Activated naive CD4-positive, alpha-beta T cell treated with anti-CD3 and anti-CD28 coated beads for 36 hours (primary cell): ENCODE measurements at places on chromosomes 12 and 14. TPM values are rescaled to one million over a fixed set of nuclear protein-coding genes. Genes with fewer than 3 reads are reported as not detected.

GRCh38 chr12:95882873-95883272 is 24.1 kb downstream of the SNRPF start:
- DNase-seq: no peak

The NYNRIN gene
- total RNA-seq: 0.02 TPM

The NRL gene
- 1.9 TPM for total RNA-seq

GRCh38 chr14:74364271-74364880 is 16.1 kb downstream of the VRTN start:
- DNase-seq: no peak

GRCh38 chr14:27371868-27372267 is 774.0 kb upstream of the NOVA1 start:
- no peak for DNase-seq

DNA sequence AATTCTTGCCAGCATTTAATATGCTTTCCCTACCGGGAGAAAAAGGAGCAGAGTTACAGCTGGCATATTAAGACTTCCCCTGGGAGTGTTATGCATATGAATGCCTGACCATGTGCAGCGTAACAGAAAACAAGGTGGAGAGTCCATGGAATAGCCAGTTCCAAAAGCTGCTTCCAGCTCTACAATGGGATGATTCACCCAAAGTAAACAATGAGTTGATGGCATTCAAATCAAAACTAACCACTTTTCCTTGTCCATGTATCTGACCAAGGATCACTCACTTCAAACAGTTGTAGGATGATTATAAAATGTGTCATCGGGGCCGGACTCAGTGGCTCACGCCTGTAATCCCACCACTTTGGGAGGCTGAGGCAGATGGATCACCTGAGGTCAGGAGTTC is 48.1 kb upstream of the BICDL1 start:
- DNase-seq: no peak

The EID3 gene
- total RNA-seq: 3.4 TPM

The DIO2 gene
- total RNA-seq: not detected

DNA sequence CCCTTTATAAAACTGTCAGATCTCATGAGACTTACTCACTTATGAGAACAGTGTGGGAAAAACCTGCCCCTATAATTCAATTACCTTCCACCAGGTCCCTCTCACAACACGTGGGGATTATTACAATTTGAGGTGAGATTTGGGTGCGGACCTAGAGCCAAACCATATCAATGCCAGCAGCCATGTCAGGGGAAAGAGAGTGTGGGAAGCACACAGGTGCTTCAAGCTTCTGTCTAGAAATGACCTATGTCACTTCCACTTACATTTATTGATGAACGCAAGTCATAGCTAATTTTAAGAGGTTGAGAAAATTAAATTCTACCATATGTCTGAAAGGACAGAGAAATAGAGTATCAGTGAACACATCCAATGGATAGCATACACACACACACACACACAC is 32.5 kb upstream of the E2F7 start:
- no peak for DNase-seq

The NOVA1 gene
- total RNA-seq: not detected

DNA sequence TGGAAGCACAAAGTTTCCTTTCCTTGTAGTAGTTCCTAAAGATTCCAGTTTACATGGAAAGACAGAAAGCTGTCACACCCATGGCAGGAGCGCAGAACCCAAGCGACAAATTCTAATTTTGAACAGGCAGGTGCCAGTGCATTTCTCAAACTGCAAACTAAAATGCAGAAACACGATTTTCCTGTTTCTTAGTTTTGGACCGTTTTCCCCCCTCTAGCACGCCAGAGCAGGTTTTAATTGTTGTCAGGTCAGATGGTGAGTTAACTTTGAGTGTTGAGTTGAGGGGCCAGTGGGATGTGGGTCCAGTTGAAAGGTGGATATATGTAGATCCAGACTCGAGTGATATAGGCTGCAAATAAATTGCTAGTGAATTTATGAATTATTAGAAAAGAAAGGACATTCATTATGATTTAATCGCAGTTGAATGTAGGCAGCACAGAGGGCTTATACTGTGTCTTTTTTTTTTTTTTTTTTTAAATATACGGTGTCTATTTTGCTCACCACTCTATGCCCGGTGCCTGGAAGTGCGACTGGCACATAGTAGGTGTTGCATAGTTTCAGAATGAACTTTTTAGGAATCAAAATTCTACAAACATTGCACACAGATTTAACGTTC is 909 bp upstream of the ETFBKMT start:
- no peak for DNase-seq

The ANKRD33 gene
- total RNA-seq: not detected

DNA sequence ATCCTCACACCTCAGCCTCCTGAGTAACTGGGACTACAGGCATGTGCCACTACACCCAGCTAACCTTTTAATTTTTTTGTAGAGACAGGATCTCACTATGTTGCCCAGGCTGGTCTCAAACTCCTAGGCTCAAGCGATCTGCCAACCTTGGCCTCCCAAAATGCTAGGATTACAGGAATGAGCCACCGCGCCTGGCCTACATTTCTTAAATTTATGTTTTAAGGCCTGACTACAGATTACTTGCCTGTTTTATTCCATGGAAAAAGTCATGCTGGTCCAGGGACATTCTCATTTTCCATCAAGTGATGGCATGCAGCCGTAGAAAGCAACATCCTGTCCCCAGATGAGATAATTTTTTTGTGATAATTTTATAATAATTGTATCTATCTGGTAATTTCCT is 6.1 kb downstream of the CD9 start:
- no peak for DNase-seq

The MNAT1 gene
- total RNA-seq: 44.2 TPM

The SLC17A8 gene
- not detected for total RNA-seq

DNA sequence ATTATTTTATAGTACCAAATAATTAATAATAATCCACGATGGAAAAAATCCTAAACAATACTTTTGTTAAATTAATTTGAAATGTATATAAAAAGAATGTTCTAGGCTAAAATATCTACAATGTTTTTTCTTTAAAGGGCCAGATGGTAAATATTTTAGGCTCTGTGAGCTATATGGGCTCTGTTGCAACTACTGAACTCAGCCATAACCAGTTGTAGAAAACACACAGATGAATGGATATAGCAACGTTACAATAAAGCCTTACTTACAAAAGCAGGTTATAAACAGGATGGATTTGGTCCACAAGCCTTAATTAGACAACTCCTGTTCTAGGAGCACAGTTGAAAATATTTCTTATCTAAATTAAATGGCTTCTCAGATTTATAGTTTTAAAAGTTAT is 245.2 kb downstream of the KCNC2 start:
- no peak for DNase-seq

DNA sequence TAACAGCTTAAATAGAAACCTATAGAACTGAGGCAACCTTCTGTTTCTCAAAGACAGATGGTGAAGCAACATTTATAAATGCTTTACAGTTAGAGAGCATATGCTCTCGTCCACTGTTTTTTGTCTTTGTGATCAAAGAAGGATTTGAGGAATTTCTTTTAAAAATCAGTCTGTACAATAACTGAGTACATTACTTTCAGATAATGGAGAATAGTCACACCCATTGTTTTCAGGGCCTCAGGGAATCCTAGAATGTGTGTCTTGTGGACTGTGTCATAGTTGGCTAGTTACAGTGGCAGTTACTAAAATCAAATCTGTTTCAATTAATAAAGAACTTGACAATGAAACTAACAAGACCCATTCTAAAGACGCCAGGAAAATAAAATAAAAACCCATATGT is 107.9 kb downstream of the PRKCH start:
- no peak for DNase-seq

- DNase-seq: no peak
These were observed 55.3 kb downstream of the DICER1 start for GRCh38 chr14:95101736-95102679.

DNA sequence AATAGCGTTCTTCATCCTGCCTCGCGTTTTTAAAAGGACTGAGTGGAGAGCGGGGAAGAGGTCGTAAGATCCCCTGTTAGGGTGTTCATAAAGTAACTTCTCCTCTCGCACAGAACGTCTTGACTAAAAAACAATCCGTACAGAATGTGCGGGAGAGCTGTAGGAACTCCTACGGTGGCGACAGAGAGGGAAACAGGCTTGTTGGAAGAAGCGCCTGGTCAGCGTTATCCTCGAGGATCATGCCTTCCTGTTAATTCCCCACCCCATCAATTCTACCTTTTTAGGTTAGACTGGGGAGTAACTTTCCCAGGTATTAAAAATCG is 399 bp upstream of the WASHC4 start:
- DNase-seq: no peak
